ENCODE measurements at places on chromosomes 1 and 21.

- no peak for DNase-seq
Observed at GRCh38 chr1:205339717-205340116, 17.0 kb downstream of the KLHDC8A start.

GRCh38 chr1:203149188-203149840 lies 21.8 kb downstream of the ADORA1 start:
- no peak for DNase-seq

DNA sequence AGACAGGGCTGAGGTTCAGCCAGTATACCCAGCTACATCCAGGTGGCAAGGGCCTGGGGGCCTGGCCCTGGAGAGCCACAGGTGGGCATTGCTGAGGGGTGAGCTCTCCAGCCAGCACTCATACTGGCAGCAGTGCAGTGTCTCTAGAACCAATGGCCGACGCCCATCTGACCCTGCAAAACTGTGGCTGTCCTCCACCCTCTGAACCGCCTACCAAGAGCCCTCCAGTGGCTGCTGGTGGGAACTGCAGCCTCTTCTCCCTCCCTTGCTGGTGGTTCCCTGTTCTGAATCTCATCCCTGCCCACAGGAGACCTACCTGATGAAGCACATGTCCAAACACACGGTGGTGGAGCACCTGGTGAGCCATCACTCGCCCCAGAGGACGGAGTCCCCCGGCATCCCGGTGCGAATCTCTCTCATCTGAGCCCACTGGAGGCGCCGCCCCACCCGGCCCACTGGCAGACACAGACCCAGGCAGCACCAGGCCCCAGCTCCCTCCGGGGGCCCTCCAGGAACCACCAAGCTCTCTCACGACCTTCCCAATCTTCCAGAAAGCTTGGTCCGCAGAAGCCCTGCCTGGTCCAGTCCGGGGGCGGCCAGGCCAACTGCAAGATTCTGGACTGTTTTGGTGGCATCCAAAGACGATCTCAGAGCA lies 22.1 kb downstream of the A3GALT2 start:
- DNase-seq: peak; percentile 6

- DNase-seq: no peak
Observed at GRCh38 chr1:212098310-212098709, 62.8 kb downstream of the DTL start.

DNA sequence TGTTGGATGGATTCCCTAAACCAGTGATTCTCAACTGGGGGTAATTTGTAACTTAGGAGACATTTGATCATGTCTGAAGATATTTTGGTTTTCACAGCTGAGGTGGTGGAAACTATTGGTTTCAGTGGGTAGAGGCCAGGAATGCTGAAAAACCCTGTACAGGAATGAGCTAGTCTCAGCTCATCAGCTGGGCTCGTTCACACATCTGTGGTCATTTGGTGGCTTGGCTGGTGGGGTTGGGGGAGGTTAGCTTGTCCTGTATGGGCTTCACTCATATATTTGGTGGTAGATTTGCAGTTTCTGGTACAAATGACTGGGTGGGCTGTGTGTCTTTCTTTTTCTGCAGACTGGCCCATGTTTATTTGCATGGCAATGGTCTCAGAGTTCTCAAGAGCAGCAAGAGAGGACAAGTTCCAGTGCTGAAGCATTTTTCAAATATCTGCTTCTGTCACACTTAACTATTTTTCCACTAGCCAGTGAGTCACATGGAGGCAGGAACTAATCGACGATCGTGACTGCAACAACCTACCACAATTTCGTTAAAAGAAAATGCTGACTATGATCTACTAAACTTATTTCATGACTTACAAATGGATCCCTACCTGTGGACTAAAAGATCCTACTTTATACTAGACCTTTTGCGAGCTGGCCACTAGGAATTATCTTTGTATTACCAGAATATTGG lies 321.7 kb upstream of the PLXNA2 start:
- DNase-seq: no peak

GRCh38 chr1:155531624-155532023 lies 31.0 kb downstream of the ASH1L start:
- no peak for DNase-seq

DNA sequence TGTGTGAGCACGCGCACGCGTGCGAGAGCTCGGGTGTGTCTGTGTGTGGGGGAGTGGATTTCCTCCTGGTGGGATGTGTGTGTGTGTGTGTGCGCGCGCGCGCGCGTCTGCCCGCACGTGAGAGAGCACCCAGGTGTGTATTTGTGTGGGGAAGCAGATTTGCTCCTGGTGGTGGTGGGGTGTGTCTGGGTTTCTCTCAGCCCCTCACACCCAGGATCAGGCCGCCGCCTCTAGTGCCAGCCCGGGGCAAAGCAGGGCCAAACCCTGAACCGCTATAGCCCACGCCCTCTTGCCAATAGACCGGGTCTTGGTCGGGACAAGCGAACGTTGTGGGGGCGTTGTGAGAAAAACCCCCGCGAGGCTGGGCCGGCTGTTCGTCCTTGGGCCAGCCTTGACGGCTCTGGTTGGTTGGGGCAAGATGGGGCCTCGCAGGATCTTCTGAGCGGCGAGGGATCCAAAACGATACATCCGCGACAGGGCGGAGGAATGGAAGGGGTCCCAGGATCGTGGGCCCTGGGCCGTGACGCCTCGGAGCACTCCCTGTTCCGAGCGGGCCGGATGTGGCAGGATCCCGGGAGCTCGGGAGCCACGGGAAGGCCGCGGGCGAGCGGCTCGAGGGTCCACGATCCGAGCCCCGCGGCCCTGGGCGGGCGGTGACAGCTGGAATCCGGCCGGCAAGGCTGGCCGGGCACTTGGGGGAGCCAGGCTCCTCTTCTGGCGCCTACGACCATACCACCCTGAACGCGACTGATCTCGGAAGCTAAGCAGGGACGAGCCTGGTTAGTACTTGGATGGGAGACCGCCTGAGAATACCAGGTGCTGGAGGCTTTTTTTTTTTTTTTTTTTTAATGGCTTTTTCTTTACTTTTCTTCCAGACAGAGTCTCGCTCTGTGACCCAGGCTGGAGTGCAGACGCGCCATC lies 68.2 kb downstream of the RNF187 start:
- DNase-seq: no peak

- DNase-seq: no peak
Observed at GRCh38 chr1:92478393-92478792, 8.3 kb downstream of the GFI1 start.

- DNase-seq: no peak
Observed at GRCh38 chr1:37146071-37146470, 111.8 kb upstream of the GRIK3 start.

GRCh38 chr1:43704838-43705237 lies 2.5 kb upstream of the ST3GAL3 start:
- DNase-seq: peak; percentile 9

DNA sequence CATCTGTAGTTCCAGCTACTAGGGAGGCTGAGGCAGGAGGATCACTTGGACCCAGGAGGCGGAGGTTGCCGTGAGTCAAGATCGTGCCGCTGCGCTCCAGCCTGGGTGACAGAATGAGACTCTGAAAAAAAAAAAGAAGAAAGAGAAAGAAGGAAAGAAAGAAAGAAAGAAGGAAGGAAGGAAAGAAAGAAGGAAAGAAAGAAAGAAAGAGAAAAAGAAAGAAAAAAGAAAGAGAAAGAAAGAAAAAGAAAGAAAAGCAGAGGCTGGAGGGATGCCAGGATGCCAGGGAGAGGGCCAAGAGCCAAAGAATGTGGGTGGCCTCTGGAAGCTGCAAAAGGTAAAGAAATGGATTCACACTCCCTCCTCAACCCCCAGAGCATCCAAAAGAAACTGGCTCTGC lies 8.2 kb upstream of the KCNE2 start:
- DNase-seq: no peak

Measured in midbrain (tissue), 1 donor.